Activated CD8-positive, alpha-beta memory T cell treated with anti-CD3 and anti-CD28 coated beads, Interleukin-2, amount 10 ng/mL, durations not matched to agents 7 days and 5 days (primary cell): ENCODE measurements at places on chromosomes 16 and 17. TPM values are rescaled to one million over a fixed set of nuclear protein-coding genes. Genes with fewer than 3 reads are reported as not detected.

DNA sequence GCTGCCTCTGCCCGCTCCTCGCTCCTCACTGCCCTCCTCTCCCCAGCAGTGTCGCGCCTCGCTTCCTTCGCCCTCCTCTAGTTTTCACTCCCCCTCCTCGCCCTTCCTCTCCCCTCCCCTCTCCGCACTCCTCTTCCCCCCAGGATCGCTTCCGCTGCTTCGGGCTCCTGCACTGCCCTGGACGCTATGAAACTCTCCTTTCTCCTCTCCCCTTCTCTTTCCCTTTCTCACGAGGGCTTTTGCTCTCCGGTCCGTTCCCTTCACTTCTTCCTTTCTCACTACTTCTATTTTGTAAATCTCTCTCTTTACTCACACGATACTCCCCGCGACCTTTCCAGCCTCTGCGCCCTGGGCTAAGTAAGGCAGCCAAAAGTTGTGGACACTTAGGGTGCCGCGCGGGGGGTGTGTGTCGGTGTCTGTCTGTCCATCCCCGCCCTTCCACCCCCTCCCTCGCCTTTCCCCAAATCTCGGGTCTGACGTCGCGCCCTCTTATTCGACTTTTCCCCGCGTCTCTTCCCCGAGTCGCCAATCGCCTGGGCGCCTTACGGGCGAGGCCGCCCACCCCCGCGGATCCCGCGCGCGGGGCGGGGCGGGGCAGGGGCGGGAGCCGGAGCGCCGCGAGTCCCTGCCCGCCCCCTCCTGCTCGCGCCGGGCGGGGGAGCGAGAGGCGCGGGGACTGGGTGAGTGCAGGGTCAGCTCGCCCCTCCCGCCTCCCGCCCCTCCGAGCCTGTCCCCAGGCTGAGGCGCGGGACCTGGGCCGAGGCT, at the start of gene IRX3:
IRX3 (minus strand) TSS at position 422 of the 765 bp plus-strand sequence. CDS start 737 bp downstream, outside the sequence.
- DNase-seq = no peak

The MGAT5B gene
- 0.18 TPM for total RNA-seq

DNA sequence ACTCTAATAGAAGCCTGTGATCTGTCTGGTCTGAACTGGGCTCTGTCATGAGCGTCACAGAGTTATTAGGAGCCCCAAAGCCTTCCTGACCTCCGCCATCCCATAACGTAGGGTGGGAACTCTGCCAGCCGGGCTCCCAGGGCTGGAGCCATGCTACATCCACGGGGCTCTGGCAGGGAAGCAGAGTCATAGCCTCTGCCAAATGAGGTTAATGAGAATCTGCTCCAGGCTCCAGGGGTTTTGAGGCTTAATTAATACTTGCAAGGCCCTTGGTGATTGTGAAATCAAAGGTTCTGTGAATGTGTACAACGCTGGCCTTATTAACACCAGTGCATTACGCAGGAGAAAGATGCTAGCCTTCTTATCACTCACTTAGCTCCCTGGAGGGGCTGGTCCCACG, 42.4 kb upstream of the ZFP90 start:
- no peak for DNase-seq

DNA sequence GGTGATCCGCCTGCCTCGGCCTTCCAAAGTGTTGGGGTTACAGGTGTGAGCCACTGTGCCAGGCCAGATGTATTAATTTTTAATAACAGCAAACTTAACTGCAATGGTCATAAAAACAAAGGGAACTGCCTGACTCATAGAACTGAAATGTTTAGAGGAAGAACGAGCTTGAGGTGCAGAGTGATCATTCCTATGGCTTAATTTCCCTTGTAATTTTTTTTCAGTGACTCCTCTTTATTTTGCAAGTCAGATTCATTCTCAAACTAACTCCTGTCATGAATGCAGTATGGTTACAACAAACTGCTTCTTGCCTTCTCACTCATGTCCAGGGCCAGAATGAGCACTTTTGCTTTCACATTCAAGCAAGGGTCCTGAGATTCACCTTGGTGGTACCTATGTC, 231.3 kb downstream of the HAPSTR1 start:
- DNase-seq = no peak

- DNase-seq = no peak
These were observed 334.3 kb downstream of the C16orf95 start for GRCh38 chr16:86982912-86983311.

The C1QTNF1 gene
- not detected for total RNA-seq

DNA sequence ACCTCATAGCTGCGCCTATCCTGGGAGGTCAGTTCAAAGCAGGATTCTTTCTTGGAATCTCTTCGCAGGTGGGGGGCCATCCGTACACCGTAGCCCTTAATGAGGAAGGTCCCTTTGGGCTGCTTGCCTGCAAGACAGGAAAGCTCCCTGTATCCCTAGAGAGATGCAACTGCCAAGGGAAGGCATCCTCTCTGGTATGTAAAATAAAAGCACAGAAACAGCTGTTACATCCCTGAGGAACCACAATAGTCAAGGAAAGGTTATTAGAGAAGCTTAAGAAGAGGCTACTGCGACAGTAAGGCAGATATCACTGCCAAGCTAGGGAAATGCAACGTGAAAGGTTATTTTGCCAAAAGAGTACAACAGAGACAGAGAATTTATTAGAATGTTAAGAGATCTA, 77.2 kb downstream of the SNX11 start:
- no peak for DNase-seq

- DNase-seq = no peak
These were observed 15.6 kb downstream of the CNP start for GRCh38 chr17:41982026-41982760.

GRCh38 chr17:77237232-77238008, 96.7 kb downstream of the SEC14L1 start:
- DNase-seq = no peak
